ENCODE measurements at places on chromosomes 13 and 19.

DNA sequence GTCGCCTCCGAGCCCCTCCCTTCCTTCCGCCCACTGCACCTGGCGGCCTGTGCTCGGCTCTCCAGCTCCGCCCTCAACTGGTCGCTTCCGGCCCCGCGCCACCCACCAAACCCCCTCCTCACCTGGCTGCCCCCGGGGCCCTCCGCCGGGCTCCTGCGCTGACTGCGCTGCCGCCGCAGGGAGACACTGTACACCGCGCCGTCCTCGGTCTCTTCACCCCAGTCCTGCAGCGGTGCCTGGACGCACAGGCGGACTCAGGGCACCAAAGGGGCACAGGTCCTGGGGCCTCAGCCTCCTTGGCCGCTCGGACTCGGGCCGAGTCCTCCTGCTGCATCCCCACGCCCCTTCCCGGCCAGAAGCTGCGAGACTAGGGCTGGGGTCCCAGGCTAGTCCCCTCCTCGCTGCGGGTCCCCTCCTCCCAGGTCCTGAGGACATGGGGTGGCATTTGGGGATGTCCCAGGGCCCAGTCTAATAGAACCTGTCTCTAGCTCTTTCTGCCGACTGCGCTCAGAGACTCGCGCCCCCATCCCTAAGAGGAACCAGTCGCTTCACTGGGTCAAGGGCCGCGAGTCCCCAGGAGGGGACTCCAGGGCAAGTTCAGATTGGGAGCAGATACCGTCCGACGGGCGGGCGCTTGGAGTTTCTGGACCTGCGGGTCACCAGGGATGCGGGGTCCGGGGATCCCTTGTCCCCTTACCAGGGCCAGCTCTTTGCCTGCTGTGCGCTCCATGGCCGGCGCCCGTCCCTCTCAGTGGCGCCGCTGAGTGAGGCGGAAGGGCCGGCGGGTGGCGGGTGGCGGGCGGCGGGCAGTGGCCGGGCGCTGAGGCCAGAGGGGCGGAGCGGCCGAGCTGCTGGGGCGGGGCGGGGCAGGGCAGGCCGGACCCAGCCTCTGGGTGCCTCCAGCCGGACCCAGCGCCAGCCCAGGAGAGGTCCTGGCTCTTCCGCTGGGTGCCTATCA, at the start of gene RGL3:
Gene RGL3 (minus strand): TSS at position 766 of the 958 bp plus-strand sequence. CDS start 36 bp downstream, at position 730.
- DNase-seq: peak; percentile 40

DNA sequence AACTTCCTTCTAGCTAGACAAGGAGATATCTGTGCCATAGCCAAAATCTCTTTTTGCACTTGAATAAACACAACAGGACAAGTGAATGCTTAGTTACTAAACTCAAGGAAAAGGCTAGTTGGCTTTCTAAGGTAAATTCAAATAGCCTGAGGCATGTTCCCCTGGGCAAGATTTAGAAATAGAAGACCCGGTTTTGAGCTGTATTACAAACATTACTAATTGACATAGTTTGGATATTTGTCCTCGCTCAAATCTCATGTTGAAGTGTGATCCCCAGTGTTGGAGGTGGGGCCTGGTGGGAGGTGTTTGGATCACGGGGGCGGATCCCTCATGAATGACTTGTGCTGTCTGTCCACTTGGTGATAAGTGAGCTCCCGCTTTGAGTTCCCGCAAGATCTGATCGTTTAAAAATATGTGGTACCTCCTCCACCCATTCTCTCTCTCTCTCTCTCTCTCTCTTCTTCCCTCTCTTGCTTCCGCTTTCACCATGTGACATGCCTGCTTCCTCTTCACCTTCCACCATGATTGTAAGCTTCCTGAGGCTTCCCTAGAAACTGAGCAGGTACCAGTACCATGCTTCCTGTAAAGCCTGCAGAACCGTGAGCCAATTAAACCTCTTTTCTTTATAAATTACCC, 3.9 kb upstream of the KBTBD6 start:
- no peak for DNase-seq

DNA sequence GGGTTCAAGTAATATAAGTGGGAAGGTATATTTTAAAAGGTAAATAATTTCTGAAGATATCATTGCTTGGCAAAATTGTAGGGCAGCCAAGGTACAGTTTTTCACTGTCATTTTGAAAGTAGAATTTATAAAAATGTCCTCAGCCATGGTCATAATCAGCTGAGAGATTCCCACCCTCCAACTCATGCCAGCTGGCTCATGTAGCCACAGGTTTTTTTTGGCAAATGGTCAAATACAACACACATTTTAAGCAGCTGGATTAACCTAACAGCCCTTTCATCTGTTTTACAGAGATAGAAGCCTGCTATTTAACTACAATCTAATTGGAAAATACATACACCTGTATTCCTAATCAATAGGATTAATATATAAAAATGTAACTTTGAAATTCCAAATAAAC, 619.2 kb upstream of the SGCG start:
- no peak for DNase-seq

- DNase-seq: no peak
Measured at GRCh38 chr13:39232401-39232980, 194.2 kb downstream of the NHLRC3 start.

DNA sequence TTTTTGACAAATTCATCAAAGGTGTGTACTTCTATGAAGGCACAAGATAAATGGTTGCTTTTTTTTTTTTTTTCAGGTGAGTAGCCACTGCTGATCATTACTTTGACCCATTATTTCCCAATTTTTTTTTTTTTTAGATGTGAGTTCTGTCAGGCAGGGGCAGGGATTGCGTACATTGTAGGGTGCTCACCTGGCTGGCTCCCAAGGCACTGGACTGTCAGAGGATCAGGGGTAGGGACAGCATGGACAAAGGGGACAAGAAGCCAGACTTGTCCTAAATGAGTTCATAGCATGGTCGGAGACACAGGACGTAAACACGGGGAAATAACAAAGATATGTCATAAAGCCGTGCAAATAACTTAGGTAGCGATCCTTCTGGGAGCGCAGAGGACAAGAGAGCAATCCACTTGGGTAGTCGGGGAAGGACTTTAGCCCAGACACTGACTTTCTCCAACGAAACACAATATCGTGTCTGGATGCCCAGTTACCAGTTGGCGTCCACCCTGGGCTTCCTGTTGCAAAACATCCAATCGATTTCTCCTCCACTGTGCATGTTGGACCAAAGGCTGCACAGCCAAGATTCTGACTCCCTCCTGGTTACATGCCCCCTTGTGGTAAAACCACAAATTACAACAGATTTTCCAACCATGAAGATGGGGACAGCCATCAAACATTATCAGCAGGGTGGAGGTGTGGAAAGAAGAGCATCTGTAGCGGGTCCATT, 27.5 kb upstream of the KATNAL1 start:
- DNase-seq: no peak

GRCh38 chr13:27020415-27020814, 151.2 kb downstream of the USP12 start:
- DNase-seq: no peak

DNA sequence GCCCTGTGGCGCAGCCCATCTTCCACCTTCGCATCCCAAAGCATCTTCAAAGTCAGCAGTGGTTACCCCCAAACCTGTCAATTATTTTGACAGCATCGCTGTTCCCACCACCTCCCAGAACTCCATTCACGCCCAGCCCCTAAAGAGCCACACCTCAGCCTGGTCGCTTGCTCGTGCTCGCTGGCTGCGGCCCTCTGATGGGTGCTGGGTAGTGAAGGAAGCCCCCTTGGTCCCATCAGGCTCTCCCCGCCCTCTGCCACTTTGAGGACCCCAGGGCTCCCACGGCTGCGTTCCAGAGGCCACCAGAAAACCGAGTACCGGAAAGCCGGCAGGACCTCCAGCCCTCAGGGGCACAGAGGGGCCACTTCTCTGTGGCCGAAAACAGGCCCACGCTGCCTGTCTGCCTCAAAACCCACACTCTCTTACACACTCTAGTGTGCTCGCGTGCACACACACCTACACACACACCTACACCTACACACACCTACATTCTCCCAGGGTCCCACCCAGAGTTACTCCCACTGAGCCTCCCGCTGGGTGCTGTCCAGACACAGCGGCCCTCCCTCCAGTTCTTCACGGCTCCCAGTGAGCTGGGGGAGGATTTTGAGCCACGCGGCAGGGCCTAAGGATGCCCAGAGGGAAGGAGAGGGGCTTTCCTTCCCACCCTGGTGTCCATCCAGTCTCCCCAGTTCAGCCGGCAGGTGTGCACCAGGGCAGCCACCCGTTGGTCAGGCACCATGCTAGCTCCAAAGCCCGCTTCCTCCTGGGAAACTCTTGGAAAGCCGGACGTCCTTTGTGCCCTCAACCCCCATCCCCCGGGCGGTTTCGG, 1.9 kb downstream of the VSTM2B start:
- no peak for DNase-seq

GRCh38 chr13:101979825-101980224, 422.0 kb downstream of the FGF14 start:
- no peak for DNase-seq

- no peak for DNase-seq
Measured at GRCh38 chr19:15178629-15179308, 22.0 kb downstream of the NOTCH3 start.

DNA sequence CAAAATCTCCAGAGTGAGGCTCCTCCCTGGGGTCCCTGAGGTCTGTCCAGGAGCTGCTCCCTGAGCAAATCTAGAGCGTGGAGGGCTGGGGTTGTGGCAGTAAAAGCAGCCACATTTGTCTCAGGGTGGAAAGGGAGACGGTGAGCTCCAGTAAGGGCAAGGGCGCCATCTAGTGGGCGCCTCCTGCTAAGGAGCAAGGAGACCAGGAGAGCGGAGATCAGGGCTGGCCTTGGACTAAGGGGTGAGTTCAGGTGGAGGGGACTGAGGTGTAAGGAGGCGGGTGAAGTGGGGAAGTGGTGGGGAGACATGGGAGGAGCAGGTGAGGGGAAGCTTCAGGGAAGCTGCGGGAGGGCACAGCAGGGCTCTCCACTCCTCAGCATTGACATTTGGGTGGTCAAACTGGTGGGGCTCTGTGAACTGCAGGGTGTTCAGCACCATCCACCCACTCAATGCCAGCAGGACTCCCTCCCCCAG, 5.3 kb upstream of the CEACAM21 start:
- peak; percentile 89 for DNase-seq

DNA sequence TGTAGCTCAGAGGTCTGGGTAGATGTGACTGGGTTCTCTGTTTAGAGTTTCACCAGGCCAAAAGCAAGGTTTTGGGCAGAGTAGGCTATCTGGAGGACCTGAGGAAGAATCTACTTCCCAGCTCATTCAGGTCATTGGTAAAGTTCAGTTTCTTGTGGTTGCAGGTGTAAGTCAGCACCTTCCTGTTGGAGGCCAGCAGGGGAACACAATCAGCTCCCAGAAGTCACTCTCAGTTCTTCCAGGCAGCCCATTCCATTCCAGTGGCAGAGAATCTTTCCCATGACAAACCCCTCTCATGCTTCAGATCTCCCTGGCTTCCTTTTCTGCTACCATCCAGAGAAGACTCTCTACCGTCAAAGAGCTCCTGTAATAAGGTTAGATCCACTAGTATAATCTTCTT, 176.2 kb upstream of the UFM1 start:
- no peak for DNase-seq

GRCh38 chr19:18995804-18996241, 37.5 kb downstream of the SUGP2 start:
- DNase-seq: peak; percentile 93

- no peak for DNase-seq
Measured at GRCh38 chr19:10372690-10373089, 7.7 kb downstream of the TYK2 start.

GRCh38 chr13:22082437-22083100, 411.7 kb downstream of the FGF9 start:
- no peak for DNase-seq

DNA sequence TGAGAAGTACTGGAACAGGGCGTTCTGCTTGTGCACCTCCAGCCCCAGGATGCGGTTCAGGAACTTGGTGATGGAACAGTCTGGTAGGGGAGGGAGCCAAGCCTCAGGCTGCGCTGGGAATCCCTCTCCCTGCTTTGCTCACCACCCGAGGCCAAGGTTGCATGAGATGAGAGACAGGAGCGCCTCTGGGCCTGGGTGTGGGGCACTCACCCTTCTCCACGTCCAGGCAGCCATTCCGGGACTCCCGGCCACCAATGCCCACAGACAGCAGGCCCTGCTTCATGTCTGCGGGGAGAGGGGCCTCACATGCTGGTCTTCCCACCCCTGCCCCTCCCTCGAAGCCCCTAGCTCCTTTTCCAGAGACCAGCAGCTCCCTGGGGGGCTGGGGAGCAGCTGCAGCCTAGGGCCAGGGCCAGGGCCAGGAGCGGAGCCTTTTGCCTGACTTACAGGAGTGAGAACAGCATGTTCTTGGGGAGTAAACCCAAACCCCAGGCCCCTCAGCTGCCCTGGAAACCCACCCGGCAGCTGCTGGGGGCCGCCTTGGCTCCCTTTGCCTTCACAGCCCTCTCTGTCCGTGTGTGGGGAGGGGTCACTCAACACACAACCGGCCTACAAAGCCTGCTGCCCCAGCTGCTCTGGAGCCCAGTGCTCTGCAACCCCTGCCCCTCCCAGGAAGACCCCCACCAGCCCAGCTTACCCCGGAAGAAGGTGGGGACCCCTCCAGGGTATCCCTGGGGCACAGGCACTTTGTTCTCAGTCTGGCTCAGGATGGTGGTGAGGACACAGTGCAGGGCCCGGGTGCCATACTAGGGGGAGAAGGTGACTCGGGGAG, 7.2 kb downstream of the GPX4 start:
- DNase-seq: no peak

GRCh38 chr19:10422046-10422461, 1.7 kb downstream of the PDE4A start:
- peak; percentile 1 for DNase-seq

DNA sequence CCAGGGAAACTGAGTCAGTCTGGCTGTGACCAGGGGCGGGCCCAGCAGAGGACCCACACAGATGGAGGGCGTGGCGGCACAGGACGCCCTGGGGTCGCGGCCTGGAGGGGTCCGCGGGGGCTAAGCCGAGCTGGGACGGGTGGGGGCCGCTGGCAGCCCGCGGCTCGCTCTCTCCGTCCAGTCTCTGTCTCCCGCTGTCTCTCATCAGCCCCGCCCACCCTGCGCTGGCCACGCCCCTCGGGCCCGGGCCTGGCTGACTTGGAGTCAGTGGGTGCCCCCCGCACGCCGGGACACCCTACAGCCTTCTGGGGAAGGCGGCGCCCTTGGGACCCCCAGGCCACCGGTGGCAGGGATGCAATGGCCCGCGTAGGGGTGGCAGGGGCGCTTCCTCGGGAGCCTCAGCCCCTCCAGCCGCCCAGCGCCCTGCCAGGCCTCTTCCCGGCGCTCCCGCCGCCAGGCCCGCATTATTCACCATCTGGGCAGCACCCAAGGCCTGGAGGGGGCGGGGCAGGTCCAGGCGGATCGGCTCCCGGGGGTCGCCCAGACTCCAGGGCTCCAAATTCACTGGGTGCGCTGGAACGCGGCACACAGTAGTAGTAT, at the start of gene TBXA2R:
Gene TBXA2R (minus strand): TSS at position 186 of the 600 bp plus-strand sequence. CDS start 6,241 bp downstream, outside the sequence.
- peak; percentile 96 for DNase-seq

DNA sequence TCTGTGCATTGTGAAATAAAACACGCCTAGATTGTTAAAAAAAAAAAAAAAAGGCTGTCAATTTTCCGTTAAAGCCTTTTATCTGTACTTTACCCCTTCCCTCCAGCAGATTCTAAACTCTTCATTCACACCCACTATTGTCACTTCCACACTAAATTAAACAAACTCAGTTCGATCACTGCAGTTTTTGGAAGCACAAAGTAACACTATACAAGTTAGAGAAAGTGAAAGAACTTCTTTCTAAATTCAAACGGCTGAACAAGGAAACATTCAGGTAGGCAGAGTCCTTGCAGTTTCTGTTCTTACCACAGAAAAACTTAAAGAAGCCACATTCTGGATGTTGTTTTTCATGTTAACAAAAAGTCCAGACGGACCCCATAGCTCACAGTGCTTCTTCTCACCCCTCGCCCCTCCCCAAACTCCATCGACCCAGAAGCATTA, 27.5 kb upstream of the UBE2L5 start:
- DNase-seq: peak; percentile 14

GRCh38 chr13:100527644-100528043, 60.9 kb downstream of the GGACT start:
- no peak for DNase-seq
